ENCODE measurements at places on chromosomes 3 and 15.

DNA sequence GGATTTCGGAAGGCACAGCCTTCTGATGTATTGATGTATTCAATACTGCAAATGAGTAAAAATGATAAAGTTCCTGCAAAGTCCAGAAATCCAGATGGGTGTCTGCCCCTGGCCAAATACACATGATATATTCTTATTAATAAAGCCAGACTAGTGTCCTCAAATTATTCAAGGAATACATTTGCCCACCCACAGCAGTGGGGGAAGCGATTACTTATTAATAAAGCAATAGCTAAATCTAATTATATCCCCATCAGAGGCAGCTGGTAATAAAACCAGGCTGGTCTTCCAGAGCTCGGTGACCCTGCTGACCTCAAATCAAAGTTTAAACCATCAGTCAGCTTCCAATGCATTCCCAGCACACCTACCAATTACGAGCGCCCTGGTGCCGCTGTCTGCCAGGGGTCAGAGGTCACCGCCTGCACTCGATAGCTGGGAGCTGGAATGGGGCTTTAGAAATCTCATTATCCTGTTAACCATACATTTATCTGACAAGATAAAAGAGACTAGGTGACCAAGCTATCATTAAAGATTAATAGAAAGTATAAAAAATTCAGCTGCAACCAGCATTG is 330.3 kb downstream of the UACA start:
- DNase-seq: no peak

DNA sequence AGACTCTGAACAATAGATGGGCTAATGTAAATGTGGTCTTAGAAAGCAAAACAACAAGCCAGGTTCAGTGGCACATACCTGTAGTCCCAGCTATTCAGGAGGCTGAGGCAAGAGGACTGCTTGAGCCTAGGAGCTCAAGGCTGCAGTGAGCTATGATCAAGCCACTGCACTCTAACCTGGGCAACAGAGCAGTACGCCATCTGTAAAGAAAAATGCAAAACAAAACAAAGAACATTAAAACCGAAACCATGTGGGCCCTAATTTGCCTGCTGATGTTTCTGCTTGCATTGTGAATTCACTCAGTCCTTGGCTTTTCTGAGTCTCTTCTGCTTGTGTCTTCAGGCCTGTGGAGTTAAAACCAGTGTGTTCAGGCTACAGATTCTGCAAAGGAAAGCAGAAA is 56.7 kb downstream of the CCNL1 start:
- DNase-seq: no peak

GRCh38 chr3:37456781-37457180 is 282.4 kb upstream of the LRRFIP2 start:
- no peak for DNase-seq

DNA sequence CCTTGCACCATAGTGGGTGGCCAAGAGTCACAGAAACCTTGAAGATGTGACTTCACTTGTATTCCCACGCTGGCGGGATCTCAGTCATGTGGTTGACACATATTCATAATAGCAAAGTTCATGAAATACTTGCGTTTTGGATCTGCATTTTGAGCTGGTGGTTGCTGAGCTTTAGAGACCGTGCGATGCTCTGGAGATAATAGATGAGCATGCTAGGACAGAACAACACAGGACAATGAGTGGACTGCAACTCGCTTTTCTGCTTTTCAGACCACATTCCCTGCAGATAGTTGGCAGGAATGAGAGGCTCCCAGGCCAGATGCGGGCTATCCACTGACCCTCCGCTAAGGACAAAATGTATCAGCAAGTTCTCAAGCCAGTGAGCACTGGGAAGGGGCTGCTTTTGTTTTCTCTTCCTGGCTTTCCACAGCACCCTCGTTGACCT is 13.8 kb upstream of the STARD5 start:
- no peak for DNase-seq

- DNase-seq: no peak
Measured at GRCh38 chr15:70093481-70094319, 4.0 kb downstream of the TLE3 start.

DNA sequence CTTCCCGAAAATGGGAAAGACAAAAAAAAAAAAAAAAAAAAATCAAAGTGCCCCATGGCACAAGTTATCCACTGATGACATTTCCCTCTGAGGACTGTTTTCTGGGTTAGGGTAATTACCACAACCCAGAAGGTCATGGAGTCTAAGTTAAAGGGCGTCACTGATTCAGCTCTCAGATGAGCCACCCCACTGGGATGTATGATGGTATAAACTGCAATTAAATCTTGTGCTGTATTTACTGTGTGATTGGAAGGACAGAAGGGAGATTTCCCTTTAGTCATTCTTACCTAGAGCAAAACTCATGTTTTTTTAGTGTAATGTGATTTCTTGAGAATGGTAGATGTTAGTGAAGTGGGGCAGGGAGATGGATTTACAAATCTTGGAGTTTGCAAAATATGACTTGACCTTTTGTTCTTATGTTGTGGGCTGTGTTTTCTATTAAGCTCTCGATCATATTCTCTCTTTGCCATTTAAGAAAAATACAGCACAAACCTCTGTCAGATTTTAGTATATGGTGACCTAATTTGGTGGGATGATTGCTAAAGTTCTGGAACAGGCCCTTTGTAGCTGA is 244.2 kb downstream of the PTPRG start:
- no peak for DNase-seq

DNA sequence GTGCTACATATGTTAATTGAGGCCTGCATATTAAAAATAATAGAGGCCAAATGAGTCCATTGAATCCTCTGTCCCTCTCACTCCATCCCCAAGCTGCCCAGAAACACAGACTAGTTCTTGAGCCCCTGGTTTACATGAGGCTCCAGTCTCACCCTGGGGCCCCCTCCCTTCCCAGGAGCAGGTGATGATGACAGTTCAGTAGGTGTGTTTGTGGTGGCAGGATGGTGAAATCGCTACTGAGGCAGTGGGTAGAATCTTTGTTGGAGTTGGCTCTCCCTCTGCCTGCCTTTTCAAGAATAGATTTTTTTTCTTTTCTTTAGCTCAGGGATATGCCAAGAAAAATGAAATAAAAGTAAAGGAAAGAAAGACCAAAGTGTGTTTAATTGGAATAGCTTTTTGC is 288.7 kb downstream of the EPHB1 start:
- no peak for DNase-seq

GRCh38 chr15:73386886-73387506 is 18.2 kb upstream of the HCN4 start:
- DNase-seq: no peak

GRCh38 chr3:138902171-138902570 is 44.8 kb downstream of the FOXL2 start:
- DNase-seq: no peak

DNA sequence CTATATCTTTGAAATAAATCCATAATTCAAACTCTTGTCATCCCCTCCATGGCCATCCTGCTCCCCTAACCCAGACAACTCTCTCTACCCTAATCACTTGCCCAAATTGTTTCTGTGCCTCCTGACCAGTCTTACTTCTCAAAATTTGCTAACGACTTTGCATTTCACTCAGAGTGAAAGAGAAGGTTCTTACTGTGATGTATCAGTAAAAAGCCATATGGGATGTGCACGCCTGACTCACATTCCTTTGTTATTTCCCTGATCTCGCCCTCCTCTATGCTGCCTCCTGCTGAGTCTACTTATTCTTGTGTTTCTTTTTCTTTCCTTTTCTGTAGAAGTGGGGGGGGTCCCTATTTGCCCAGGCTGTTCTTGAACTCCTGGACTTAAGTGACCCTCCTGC is 487.2 kb upstream of the FRG2C start:
- DNase-seq: no peak

DNA sequence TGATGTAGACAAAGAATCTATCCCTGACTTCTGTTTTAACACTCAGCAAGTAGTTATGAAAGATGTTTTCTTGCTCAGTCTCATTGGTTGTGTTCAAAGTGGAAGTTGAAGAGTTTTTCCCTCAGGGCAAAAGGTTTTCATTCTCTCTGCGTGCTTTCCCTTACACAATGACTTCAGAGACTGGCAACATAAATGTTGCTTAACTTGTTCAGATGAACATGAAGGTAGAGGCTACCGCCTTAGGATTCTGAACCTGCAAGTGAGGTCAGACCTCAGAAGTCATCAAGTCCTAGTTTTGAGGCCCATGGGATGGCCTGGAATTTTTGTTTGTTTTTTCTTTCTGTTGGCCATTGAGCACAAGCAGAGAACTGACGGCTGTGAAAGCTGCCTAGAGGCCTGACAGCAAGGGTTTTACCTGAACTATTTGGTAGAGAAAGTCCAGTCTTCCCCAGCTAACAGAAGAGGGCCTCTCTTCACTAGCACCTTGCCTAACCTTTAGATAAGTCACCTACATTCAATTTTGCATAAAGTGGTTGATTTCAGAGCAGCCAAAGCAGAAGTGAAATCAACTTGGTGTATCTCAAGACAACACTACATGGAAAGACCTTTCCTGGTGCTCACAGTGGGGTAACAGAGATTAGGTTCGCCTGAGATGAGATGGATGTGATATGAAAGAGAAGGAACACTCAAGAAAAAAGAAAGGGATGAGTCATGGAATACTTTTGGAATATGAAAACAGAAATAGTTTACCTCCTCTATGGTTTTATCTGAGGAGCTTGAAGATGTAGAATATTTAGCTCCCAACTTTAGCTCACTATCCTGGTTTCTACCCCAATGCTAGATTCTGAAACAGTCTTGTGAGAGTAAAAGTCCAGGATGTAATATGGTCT is 53.6 kb upstream of the AP4E1 start:
- no peak for DNase-seq

GRCh38 chr15:60255390-60255789 is 142.4 kb downstream of the ANXA2 start:
- no peak for DNase-seq

DNA sequence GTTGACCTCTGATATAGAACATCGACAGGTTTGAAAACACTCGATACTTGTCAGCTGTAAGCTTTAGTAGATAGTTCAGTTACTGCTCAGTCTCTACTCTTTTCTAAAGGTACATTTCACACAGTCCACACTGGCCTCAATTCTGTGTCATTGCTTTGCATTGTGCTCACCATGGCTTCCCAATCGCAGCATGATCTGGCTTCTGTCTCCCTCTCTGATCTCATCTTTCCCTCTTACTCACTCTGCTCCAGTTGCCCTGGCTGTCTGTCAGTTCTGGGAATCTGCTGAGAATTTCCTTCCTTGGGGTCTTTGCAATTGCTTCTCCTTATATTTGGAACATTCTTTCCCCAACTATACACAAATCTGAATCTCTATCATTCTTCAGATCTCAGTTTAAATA is 80.6 kb downstream of the GTF2E1 start:
- no peak for DNase-seq

DNA sequence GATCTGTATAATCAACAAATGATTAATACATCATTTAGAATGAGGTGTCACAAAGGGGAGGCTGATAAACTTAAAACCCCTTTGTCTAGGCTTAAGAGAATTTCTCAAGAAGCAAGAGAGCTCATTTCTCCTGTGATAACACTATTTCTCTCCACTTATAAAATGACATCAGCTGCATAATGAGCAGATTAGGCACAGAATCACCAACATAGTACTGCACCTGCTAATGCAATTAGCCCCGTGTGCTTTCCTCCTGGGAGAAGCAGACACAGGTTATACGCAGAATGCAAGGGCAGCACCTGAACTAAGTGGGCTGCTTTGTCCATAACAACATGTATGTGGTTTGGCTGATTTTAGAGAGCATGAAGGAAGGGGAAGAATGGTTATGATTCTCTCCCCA is 515.3 kb upstream of the CFAP20DC start:
- DNase-seq: no peak

- DNase-seq: no peak
Measured at GRCh38 chr3:141478139-141478538, 8.7 kb upstream of the RASA2 start.

DNA sequence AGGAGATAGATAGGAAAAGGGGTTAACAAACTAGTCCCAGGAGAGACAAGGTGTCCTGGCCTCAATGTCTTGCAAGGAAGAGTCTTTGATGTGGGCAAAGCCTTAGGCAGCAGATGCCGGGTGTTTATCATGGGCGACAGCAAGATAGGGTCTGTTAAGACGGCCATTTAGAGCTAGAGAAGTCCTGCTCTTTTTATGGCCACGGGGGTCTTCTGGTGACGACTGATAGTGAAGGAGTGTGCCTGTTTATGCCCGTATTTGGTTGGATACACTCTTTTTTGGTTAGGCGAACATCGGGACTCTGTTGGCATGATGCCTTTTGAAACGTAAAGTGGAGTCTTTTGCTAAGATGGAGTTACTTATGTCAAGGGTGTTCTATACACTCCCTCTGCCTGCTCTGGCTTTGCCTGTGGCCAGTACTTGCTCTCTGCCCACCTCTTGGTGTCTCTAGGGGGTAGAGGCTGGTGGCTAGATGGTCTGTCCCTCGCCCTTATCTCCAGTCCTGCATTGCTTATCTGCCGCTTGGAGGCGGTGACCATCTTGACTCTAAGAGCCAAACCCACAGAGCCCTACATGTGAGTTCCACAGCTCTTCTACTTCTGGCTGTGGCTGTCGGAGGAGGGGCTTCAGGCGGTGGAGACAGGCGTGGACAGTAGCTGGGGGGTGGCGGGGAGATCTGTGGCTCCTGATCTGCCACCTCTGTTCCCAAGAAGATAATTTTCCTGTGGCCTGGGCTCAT is 55.8 kb upstream of the ZBTB38 start:
- DNase-seq: no peak
